Osteocyte (in vitro differentiated cells): ENCODE measurements at places on chromosomes 7 and 10. TPM values are rescaled to one million over a fixed set of nuclear protein-coding genes. Genes with fewer than 3 reads are reported as not detected.

Gene DNAJC1
- 36.4 and 38.4 TPM in 2 replicates for total RNA-seq

GRCh38 chr7:99728615-99729014 lies 6.4 kb downstream of the CYP3A7 start:
- DNase-seq, result no peak

Gene HYAL4
- total RNA-seq, result not detected in 2 replicates

DNA sequence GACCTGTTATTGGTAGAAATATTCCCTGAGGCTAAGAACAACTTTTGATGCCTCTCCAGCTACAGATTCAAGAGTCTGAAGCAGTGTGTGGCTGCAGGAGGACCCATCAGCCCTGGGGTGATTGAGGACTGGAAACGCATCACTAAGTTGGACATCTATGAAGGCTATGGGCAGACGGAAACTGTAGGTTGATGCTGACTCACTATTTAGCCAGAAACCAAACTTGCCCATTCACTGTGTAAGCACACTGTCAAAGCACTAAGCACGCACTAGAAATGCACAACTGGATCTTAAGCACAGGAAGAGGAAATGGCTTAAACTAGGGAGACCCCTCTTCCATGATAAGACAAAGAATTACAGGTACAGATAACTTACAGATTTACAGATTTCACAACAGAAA lies 20.8 kb downstream of the ACSM6 start:
- DNase-seq, result no peak

Gene TACC2
- total RNA-seq, result 64.2 and 65.5 TPM in 2 replicates

GRCh38 chr10:4137299-4137698 lies 352.3 kb upstream of the KLF6 start:
- DNase-seq, result no peak

Gene GNAT3
- not detected in 2 replicates for total RNA-seq

- DNase-seq, result no peak
Measured at GRCh38 chr7:34946486-34946885, 90.8 kb downstream of the DPY19L1 start.

- no peak for DNase-seq
Measured at GRCh38 chr7:99383791-99384370, 9.4 kb downstream of the ARPC1B start.

DNA sequence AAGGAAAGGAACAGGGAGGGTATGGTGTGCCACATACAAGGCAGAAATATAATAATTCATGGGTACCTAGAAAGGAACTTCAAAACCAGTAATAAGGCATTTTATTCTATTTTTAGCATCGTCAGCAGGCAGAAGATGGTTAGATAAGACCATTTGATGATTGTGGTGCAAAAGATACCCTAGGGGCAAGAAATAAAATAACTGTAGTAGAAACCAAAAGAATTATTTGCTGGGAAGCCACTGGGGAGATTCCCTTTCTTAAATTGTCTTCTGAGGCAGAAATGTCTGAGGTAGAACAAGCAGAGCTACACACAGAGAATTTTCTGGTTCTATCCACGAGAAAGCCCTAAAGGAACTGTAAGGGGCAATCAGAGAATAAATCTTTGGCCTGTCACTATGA lies 64.3 kb upstream of the PCGF5 start:
- no peak for DNase-seq
